Stimulated activated CD4-positive, alpha-beta T cell treated with anti-CD3 and anti-CD28 coated beads, TNF-alpha, amount 100 ng/mL, for 4 hours (primary cell): ENCODE measurements at places on chromosomes 6 and 20.
A peak's percentile ranks its signal among the peaks of the same experiment; 100 is the strongest.

DNA sequence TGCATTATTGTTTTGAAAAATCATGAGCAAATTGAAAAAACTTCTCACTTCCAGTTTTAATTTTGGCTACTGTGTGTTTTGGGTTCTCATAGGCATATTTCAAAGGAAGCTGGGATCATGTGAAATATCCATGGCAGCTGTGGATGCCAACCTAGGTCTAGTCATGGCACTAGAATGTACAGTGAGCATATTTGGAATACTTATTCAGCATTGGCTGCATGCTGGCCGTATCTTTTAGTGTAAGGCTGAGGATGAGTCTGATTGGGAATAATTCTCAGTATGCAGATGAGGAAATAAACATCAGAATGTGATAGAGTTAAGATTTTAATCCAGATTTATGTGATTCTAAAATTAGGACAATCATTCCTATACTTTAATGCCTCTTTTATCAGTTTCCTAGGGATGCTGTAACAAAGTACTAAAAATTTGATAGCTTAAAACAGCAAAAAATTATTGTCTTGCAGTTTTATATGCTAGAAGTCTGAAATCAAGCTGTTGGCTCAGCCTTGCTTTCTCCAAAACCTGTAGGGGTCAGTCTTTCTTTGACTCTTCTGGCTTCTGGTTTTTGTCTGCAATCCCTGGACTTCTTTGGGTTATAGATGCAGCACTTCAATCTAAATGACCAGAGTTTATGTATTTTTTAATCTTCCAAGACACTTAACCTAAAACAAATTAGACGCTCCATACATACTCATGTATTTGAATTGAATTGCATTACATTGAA lies 37.7 kb upstream of the DEFB112 start:
- no peak for DNase-seq

GRCh38 chr20:17773619-17774018 lies 73.9 kb downstream of the BANF2 start:
- no peak for DNase-seq

DNA sequence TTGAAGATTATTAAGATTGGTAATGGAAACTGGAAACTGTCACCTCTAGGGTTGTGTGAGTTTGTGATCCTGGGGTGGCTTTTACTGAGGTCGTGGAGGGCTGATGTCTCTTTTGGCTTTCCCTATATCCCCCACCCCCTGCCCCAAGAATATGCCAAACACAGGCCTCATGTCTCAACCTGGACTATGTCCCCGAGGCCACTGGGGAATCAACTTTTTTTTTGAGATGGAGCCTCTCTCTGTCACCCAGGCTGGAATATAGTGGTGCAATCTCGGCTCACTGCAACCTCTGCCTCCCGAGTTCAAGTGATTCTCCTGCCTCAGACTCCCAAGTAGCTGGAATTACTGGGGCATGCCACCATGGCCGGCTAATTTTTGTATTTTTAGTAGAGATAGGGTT lies 83.3 kb upstream of the RALGAPA2 start:
- no peak for DNase-seq

- DNase-seq, result peak; percentile 38
These were observed at the start of gene SYTL3 for GRCh38 chr6:158649289-158650143. Gene SYTL3, plus strand, starts transcription at chr6:158650054. Its CDS starts 13,215 bp downstream, at chr6:158663269.

DNA sequence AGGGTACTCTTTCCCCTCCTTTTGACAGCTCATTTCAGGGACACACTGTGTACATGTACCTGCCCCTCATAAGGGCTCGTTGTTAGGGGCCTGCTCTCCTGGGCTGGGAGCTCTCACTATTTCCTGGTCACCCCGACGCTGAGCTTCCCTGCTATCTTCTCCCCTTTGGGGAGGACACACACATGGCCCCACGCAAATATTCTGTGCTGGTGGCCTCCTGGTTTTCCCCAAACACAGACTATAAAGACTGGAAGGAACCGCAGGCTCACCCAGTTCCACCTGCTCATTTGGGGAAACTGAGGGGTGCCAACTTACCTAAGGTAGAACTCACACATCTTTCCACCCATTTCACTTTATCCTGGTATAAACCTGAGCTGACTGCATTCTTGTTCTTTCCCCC lies 301.4 kb upstream of the SUPT3H start:
- no peak for DNase-seq

GRCh38 chr6:87099472-87099871 lies 4.6 kb upstream of the CGA start:
- no peak for DNase-seq

DNA sequence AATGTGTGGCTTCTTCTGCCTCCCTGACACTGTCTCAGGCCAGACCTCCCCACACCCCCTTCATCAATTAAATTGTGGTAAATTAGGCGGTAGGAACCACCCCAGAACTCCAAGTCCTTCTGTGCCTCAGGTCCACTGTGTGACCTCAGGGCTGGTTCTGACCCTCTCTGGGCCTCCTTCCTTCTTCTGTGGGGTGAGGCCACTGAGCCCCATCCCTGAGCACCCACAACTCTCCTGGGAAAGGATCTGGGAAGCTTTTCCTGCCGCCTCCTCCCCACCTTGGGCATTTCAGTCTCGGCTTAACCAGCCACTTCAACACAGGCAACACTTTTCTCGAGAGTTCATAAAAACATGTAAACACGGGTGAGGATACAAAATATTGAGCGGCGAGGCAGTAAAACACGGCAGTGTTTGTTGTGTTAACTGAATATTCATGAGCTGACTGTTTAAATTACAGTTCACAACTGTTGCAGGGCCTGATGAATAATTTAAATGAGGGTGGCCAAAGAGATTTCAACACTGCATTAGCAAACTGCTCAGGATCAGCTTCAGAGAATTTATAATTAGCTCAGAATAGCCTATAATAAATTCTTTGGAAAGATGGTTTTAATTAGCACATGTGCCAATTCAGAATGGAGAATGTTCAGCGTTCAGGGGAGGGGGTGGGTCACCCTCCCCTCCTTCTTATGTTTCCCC lies 112.1 kb downstream of the TOX2 start:
- no peak for DNase-seq

GRCh38 chr20:16707674-16708073 lies 22.2 kb upstream of the SNRPB2 start:
- DNase-seq, result no peak

GRCh38 chr6:138440758-138441357 lies 36.8 kb downstream of the HEBP2 start:
- no peak for DNase-seq

GRCh38 chr6:106098383-106099234 lies 12.5 kb downstream of the PRDM1 start:
- peak; percentile 61 for DNase-seq

GRCh38 chr20:24781418-24781980 lies 167.6 kb upstream of the CST7 start:
- DNase-seq, result no peak

- no peak for DNase-seq
These were observed 49.7 kb upstream of the GPR31 start for GRCh38 chr6:167207527-167207926.

DNA sequence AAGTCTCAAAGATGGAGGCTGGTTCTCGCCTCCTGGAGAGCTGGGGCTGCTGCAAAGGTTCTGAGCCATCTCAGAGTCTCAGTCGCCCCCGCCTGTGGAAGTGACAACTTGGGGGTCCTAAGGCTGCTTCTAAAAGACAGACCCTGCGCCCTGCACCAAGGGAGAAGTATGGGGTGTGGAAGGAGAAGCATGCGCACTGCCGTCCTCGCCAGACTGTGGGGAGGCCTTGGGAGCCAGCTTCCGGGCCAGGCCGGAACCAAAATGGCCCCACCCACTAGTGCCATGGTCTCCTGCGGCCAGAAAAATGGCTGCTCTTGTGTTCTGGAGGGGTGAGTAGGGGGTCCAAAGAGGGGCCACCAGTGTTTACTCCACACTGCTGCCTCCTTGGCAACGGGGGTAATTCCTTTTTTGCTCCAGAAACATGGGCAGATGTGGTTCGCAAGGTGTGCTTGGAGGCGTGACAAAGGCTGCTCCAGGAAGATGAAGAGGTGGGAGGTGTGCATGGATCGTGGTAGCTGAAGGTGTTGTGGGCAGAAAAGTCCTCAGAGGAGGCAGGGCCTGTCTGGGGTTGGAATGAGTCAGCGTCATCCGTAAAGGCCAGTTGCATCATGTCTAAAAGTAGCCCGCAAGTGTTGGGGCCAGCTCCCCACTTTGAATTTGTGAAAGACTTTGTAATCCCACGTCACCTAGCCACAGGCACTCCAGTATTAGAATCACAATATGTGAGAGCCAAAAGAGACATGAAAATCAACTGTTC lies 329.8 kb upstream of the SOX4 start:
- DNase-seq, result no peak

GRCh38 chr6:2877057-2877882 lies 25.8 kb downstream of the SERPINB9 start:
- DNase-seq, result no peak

DNA sequence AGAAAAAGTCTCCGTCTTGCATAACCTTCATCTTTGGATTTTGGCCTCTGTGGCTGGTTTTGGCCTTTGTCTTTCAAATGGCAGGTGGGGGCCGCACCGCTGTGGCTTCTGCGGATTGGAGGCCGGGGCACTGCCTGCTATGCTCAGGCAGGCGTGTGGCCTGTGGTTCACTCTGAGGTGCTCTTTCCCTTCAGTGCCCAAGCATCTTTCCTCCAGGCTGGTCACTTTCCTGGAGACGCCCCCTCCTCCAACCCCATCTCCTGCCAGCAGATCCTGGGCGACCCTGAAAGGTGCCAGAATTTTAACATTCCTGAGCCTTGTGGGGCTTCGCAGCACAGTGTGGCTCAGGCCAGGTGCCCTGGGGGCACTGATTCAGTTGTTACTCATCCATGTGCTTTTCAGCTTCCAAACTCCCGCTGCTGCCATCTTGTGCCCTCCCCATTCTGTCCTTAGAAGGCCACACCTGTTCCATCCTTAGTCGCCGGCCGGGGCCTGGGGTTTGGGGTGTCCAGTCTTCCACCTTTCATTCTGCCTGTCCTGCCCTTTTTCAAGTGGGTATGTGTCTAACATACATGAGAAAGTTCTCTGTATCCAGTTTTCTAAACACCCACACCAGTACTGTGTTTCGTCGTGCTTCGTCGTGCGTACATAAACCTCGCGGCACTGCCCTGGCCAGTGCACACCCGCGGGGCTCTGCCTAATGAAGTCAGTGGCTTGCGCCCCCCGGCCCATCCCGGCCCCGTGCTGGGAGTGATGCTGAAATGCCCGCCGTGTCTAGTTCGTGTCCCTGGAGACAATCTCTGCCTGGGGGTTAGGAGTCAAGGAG lies 12.1 kb downstream of the SS18L1 start:
- DNase-seq, result no peak
